Cardiac muscle cell (in vitro differentiated cells and primary cell): ENCODE measurements at places on chromosomes 11 and 22. TPM values are rescaled to one million over a fixed set of nuclear protein-coding genes. Genes with fewer than 3 reads are reported as not detected.
A peak's percentile ranks its signal among the peaks of the same experiment; 100 is the strongest.

Gene OR5B21
- total RNA-seq, result not detected in 2 replicates

Gene CHRM1
- total RNA-seq, result 1.3 and 1.4 TPM in 2 replicates

Gene TH
- not detected in 2 replicates for total RNA-seq

Gene TNNT3
- total RNA-seq, result 2.5 and 2.7 TPM in 2 replicates

Gene RAG1
- total RNA-seq, result 0.35 and 0.66 TPM in 2 replicates

DNA sequence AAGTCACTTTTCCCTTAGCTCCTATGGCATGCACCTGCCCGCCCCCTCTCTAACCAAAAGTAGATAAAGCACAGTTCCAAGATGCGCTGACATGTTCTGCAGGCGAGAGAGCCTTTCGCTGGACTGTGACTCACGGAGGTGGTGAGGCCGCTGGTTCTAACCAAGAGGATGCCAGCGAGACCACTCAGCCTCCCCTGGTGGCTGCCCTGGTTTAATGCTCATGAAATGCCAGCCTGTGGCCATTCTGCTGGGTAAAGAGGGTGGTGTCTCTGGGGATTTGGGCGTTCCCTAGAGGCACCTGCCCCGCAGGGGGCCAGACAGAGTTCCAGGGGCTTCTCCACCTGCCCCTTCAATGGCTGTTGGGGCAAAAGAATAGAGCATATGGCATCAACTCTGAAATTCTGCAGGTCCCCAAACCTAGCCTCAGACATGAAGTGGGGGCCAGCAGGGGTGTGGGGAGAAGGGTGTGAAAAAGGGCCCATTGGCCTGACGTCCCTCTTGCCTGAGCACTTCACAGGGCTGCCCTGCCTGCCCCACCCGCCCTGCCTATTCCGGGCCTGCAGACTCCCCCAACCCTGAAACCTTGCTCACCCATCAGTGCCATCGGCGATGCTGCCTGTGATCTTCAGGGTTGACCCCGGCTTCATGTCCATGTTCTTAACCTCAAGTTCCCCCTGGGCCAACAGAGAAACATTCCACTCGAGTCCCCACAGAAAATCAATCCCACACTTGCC lies 8.5 kb downstream of the LGALS2 start:
- DNase-seq, result no peak

DNA sequence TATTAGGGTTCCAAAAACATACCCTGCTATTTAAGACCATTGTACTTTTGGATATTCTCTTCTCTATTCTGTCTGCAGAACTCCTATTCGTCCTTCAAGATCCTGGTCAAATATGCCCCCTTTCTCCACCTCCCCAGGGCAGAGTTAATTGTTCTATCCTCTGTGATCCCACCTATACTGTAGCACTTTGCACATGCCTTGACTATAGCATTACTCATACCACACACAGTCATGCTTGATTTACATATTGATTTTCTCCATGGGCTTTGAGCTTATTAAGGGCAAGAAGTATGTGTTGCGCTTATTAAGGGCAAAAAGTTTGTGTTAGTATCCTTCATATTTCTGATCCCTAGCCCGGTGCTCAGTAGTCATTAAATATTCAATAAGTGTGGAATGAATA lies 263.7 kb upstream of the CADM1 start:
- no peak for DNase-seq

DNA sequence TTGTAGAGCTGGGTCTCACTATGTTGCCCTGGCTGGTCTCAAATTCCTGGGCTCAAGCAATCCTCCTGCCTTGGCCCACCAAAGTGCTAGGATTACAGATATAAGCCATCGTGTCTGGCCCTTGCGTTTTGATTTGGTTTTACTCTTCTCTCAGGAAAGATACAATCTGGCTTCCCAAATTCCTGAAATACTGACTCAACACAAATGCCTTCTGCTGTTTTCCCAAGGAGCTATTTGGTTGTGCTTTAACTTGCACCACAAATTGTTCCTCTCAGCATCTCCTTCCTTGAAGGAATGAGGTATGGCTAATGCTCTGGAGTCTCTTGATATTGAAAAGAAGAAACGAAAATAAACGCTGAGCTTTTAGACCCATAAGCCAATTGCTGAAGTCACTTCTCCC lies 110.0 kb upstream of the PAX6 start:
- DNase-seq, result peak; percentile 34

DNA sequence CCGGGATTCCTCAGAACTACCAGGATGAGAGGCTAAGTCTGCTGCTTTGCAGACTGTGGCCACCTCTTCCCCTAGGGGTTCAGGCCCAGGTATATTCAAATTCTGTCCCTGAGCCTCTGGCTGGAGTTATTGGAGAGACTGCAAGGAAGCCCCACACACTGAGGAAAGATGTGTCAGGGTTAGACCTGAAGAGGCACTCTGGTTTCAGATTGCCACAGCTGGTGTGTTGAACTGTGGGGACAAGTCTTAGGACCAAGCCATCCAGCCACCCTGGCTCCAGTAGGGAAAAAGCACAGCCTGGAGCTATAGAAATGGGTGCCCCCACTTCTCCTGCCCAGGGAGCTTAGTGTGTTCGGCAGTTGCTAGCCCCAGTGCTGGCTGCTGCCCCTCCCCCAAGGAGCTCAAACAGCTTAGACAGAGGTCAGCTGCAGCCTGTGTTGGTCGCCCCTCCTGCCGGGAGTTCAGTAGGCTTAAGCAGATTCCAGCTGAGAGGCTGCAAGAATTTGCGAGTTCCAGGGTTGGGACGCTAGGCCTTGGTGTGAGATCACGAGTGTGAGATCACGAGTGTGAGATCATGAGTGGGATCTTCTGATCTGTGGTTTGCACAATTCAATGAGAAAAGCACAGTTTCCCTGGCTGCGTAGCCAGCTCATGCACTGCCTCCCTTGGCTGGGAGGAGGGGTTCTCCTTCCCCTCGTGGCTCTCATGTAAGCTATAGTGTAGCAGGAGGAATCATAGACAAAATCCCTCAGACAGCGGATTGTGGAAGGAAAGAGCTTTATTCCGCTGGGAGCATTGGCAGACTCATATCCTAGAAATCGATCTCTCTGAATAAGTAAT lies 552.1 kb upstream of the CHORDC1 start:
- no peak for DNase-seq

DNA sequence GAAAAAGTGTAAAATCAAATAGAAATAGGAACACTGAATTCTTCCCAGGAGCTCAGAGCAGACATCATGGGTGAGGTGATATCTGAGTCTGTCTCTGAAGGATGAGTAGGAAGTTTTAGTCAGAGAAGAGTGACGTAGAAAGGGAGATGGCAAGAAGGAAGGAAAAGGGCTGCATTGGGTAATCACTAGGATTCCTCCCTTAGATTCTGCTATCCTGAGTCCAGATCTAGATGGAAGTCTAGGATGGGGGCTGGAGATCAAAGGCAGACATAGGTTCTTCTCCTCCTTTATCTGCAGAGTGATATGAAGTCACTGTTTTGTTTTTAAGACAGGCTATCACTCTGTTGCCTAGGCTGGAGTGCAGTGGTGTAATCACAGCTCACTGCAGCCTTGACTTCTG lies 30.4 kb downstream of the POU2F3 start:
- peak; percentile 21 for DNase-seq

- DNase-seq, result no peak
Observed at GRCh38 chr11:119791047-119791446, 62.0 kb upstream of the NECTIN1 start.
